ENCODE measurements at places on chromosomes 2 and 18.

DNA sequence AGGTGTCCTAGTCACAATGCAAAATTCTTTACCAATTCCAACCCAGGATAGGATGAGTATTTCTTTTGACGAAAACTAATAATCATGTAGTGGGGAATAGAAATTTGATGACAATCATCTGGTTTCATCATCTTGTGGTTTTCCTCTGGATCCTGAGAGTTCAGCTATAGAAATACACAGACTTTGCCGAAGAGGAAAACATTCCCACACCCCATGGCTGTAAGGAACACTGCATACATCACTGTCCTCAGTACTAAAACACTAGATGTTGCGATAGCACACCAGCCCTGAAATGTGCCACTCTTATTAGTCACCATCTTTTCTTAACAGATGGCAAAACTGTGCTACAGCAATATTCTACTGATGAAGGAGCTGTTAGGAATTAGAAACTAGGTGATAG is 29.4 kb downstream of the CERKL start:
- DNase-seq = no peak

GRCh38 chr18:23155537-23155936 is 20.3 kb downstream of the CABLES1 start:
- DNase-seq = no peak

DNA sequence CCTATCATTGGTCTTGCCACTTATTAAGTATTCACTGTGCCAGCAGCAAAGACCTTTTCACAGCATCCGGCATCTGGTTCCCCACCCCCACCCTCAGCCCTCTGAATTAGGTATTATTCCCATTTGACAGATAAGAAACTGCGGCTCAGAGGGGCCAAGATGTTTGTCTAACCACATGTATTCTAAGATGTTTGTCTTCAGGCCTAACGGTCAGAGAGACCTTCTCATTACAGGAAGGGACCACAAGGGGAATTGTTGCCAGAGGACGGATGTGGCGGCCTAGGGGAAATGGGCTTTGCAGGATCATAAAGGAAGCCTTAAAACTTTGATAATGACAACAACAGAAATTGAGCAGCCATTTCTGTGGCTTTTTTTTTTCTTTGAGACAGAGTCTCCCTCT is 16.6 kb downstream of the NPPC start:
- no peak for DNase-seq

GRCh38 chr2:121075006-121075551 is 209.9 kb downstream of the TFCP2L1 start:
- no peak for DNase-seq

GRCh38 chr2:158232476-158232875 is 130.8 kb downstream of the UPP2 start:
- no peak for DNase-seq

DNA sequence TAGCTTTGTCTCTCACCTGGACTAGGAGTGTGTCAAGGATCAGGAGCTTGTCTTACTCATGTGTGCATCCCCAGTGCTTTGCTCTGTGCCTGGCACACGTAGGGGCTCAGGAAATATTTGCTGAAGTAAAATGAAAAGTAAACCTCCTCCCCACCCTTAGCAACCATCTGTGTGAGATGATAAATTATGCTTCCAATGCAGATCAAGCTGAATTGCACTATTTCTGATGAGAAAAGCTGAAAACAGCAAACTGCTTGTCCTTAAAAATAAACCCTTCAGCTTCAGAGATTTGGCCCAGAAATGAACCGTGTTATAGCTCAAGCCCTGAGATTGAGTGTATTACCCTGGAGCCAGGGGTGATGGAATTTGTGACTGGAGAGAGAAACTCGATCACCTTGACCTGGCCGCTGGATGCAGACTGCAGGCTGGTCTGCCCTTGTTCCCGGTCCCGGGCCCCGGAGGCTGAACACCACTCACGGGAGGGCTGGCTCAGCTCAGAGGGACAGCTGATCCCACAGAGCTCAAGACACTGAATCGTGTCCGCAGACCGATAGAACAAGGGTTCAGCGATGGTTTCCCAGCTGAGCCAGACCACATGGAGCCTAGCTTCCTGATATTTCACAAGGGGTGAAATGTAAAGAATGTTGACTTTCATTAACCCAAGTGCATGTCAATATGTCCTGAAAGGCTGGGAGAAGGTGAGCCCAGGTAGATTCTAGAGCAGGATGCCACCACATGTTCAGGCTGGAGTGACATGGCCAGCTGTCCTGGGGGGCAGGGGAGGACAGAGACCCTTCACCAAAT is 50.5 kb downstream of the DDX1 start:
- DNase-seq = no peak

DNA sequence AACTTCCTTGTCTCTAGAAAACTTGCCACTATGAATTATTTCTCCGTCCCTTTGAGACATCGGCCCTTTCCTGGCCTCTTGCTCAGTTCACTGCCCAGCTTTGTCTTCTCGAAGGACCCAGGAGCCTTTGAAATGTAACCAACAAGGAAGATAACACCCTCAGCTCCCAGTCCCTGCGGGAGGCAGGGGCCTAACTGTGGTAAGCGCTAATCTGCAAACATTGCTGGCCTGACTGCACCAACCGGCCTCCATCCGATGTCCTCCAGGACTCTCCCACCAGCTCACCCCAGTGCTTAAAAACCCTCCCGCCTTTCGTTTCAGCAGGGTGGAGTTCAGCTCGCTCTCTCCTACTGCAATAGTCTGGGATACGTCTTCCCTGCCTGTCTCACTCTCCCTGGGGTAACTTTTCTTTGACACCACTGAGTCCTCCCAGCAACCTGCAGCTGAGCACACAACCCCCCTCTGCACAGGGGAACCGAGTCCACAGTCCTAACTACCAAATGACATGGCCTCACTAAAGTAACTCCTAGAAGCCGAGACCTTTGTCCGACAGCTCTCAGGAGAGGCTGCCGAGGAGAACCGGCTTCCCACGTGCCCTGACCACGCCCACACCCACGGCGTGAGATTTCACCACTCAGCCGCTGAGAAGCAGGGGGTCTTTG is 76.1 kb downstream of the MBP start:
- DNase-seq = no peak

GRCh38 chr2:8719528-8719927 is 37.7 kb downstream of the ID2 start:
- DNase-seq = no peak

All from activated CD4-positive, CD25-positive, alpha-beta regulatory T cell (primary cell).